ENCODE measurements at places on chromosomes 2 and 18. TPM values are rescaled to one million over a fixed set of nuclear protein-coding genes. Genes with fewer than 3 reads are reported as not detected.

GRCh38 chr2:111231532-111232252, 111.0 kb downstream of the BCL2L11 start:
- no peak for DNase-seq

DNA sequence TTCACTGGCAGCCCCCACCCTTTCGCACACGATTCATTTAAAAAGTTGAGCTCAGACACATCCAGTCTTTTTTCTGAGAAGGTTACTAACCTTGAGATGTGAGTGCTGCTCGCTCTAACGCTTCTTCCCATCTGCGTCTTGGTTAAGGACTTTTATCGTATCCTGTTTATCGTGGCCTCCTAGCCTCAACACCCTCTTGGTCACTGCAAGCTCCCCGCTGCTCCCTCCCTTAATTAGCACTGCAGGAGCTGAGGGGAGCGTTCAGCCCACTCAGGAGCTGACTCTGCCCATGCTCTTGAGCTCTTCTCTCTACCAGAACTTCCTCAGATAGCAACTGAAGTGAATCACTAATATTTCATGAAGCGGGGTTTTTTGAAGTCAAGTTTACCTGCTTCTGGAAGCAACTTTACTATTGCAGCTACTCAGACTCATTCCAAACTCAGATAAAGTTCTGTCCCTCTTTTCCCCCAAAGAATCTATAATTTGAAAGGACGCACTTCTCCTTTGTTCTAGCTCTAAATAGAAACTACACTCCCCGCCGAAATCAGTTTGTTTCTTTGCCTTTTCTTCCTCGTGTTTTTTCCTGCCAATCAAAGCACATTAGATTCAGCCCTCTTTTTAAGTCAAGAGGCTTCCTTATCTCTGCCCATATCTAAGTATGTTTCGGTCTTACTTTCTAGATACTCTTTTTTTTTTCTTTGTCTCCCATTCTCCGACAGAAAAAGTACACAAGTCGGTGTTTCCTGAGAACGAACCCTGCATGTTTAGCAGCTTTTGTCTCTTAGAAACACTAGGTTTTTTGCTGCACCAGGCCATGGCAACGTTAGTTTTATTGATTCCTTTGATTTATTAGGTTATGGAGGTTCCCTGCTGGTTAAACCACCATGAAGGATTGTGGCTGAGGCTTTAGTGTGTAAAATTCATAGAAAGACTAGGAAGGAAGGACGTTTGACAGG, 9.3 kb upstream of the CD226 start:
- no peak for DNase-seq

DNA sequence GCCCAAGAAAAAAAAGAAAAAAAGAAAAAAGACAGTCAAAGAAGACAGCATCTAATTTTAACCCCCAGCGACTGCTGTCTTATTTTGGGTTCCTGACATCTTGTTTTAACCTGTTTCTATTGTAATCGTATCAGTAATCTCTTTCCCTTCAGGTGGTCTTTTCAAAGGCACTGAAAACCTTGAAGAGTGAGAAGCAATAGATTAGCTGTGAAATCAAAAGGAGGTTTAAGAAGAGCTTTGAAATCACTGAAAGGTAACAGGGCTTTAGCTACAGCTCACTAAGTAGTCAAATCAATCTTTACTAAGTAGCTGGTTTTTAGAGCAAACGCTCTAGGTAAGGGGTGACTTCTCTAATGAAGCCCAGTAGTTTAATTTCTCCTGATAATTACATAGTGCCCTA, 5.4 kb upstream of the TANC1 start:
- no peak for DNase-seq

DNA sequence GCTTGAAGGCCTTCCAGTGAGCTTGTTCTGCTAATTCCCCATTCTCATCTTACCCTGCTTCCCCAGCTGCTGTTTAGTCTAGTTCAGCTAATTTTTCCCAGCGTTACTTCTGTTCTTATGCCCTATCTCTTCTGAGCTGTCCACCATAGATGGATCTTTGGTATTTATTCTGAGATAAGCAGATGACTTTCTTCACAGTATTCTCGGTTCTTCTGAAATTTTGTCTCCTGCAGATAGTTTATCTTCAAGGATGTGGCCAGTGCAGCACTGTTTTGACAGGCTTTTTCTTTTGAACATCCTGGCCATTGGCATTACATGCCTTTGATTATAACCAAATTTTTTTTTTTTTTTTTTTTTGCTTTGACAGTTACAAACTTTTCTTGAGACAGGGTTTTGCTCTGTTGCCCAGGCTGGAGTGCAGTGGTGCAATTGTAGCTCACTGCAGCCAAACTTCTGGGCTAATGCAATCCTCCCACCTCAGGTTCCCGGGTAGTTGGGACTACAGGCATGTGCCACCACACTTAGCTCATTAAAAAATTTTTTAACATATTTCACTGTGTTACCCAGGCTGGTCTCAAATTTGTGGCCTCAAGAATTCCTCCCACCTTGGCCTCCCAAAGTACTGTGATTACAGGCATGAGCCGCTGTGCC, 134.2 kb downstream of the WDSUB1 start:
- DNase-seq, result no peak

GRCh38 chr2:218072478-218073024, 3.5 kb downstream of the RUFY4 start:
- no peak for DNase-seq

GRCh38 chr2:26566081-26566375, 75.1 kb downstream of the CIB4 start:
- no peak for DNase-seq

DNA sequence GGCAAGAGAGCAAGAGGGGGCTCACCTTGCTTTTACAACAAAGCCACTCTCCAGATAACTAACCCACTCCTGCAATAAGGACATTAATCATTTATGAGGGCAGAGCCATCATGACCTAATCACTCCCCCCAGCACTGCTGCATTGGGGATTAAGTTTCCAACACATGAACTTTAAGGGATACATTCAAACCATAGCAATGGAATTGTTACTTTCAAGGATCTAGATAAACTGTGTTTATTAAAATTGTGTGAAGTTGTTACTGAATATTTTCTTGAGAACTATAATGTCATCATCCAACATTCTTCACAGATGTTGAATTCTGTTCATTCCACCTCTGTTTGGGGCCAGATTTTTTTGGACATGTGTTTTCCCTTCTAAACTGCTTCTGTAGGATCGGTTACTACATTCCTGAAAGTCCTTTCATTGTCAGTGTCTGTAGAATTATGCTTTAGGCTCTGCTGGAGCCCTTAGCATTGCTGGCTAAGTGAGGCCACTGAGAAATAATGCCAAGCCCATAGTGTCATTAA, 50.4 kb downstream of the SPATS2L start:
- no peak for DNase-seq

- no peak for DNase-seq
These were observed 1094.7 kb downstream of the BCL11A start for GRCh38 chr2:59458800-59459199.

Gene BMP10
- total RNA-seq, result 0.24 TPM

Gene UPP2
- total RNA-seq, result not detected

Data from lower lobe of right lung (tissue), 2 donors.